Thoracic aorta (tissue), 2 donors: ENCODE measurements at places on chromosomes 7 and 10.

DNA sequence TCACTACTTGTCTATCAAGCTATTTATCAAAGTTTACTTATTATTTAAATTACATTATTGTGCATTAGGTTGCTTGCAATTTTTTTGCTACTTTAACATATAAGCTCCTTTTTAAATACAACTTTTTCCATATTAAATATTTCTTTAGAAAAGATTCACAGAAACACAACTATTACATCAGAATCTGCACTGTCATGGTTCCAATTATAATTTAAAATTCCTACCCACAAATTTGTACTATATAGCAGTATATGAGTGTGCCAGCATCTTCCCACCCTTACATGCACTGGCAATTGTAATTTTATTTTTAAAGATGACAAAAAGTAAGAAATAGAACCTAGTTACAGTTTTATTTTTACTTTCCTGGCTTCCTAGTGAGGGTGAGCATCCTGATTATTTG is 15.8 kb downstream of the MINDY3 start:
- no peaks in the 10 kb centered on the region for H3K36me3 ChIP-seq
- DNase-seq, result no peak
- H3K27me3 ChIP-seq, result no peaks in the 10 kb centered on the region
- H3K4me1 ChIP-seq, result peaks cover 17% of the 10 kb centered on the region
- H3K27ac ChIP-seq, result no peak overlapping the region

DNA sequence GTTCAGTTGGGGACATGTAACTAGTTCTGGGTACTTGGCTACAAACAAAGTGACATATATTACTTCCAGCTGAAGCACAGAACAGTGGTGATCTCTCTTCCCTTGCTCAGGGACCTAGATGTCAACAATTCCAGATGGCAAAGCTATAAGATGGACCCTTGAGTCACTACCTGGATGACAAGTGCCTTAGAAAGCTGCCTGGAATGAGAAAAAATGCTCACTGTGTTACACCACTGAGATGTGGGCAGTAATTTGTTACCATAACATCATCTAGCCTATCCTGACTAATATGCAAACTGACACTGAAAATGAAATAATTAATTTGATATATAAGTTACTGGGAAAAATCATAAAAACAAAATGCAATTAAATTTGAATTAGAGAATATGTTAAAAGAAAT is 16.4 kb upstream of the CTTNBP2 start:
- no peaks in the 10 kb centered on the region for H3K36me3 ChIP-seq
- H3K4me1 ChIP-seq, result no peaks in the 10 kb centered on the region
- no peak for DNase-seq
- H3K27ac ChIP-seq, result no peak overlapping the region

- H3K27me3 ChIP-seq, result no peaks in the 10 kb centered on the region
- no peak overlapping the region for H3K4me3 ChIP-seq
- H3K4me1 ChIP-seq, result peaks cover 75% of the 10 kb centered on the region
- no peaks in the 10 kb centered on the region for H3K36me3 ChIP-seq
- no peak overlapping the region for H3K27ac ChIP-seq
These were observed 37.8 kb downstream of the FAM13C start for GRCh38 chr10:59324597-59324996.

DNA sequence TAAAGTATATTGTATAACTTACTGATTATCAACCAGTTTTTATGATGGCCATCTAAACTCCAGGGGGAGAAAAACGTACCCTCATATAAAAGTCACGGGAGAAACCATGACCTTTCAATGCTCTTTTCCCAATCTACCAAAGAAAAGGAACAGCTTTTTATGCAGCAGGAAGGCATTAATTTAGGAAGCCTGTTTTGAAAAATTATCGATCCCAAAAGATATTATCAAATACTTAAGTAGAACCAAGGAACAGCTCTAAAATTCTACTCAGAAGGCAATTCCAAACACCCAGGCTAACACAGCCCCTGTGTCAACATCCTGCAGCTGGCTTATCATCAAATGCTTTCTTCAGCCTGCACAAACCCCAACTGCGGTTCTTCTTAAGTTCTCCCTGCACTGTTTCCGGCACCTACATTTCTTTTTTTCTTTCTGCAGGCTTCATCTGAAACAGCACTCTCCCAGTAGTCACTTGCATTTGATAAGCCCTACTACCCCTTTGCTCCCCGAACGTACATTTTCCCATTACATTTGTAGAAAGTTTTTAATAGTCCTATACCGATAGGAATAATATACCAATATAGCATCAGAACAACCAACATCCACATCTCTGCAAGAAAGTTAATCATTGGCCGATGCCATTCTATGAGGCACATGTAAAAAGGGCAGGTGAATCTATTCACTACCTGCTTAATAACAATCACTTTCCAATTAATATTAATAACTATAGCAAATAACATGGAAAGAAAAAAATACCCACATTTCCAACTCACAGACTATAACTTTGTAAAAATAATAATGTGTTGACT is 47.9 kb downstream of the PIP4K2A start:
- H3K4me3 ChIP-seq, result peak overlapping the region; percentile 3
- no peaks in the 10 kb centered on the region for H3K36me3 ChIP-seq
- no peak overlapping the region for H3K27ac ChIP-seq

DNA sequence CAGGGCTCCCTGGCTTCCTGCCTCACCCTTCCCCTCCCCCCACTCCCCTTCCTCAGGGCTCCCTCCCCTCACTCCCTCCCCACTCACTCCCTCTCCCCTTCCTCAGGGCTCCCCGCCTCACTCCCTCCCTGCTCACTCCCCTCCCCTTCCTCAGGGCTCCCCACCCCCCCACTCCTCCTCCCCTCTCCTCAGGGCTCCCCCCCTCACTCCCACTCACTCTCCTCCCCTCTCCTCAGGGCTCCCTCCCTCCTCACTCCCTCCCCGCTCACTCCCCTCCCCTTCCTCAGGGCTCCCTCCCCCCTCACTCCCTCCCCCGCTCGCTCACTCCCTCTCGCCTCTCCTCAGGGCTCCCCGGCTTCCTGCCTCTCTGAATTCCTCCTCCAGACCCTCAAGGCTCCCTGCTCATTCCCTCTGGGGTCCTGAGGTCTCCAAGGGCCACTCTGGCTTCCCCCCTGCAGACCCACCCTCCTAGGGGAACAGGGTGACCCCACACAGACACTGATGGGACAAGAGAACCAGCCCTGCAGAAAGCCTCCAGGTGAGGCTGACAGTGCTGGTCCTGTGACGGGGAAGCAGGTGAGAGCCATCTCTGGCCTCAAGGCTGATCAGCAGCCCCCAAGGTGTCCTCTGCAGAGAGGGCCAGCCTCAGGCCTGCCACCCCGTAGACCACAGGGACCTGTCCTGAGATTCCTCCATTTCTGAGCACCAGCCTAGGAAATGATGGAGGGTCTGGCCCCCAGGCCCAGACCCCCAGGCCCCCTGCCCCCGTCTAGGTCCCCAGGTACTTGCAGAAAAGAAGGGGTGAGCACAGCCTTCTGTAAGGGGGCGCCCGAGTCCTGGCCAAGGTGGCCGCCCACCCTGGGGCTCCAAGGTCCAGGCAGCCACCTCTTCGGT is 47.2 kb downstream of the PWWP2B start:
- no peak for DNase-seq
- H3K27ac ChIP-seq, result no peak overlapping the region

DNA sequence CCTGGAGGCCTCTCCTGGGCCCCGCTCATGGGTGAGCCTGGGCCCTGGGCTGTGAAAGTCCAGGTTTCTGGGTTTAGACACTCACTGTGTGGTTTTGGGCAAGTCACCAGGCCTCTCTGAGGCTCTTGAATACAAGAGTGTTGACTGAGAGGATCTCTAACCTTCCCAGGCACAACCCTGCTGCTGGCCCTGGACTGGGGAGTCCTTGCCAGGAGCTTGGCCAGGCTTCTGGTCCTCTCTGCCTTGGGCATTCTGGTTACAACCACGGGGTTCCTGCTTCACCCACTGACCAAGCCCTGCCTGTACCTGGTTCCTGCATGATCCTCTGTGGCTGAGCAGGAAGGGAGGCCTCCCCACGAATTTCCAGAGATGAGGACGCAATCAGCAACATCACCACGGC is 63.6 kb upstream of the COL13A1 start:
- H3K27ac ChIP-seq, result peak overlapping the region; percentile 79
- no peaks in the 10 kb centered on the region for H3K36me3 ChIP-seq
- DNase-seq, result no peak
- no peak overlapping the region for H3K4me3 ChIP-seq
- H3K4me1 ChIP-seq, result peaks cover 52% of the 10 kb centered on the region
- H3K27me3 ChIP-seq, result no peaks in the 10 kb centered on the region

- DNase-seq, result no peak
- no peaks in the 10 kb centered on the region for H3K4me1 ChIP-seq
- H3K36me3 ChIP-seq, result no peaks in the 10 kb centered on the region
- no peak overlapping the region for H3K27ac ChIP-seq
- H3K4me3 ChIP-seq, result no peak overlapping the region
- H3K27me3 ChIP-seq, result no peaks in the 10 kb centered on the region
These were observed 165.4 kb downstream of the PPP1R17 start for GRCh38 chr7:31852462-31852861.

GRCh38 chr10:121698336-121698735 is 100.1 kb upstream of the FGFR2 start:
- DNase-seq, result no peak
- H3K36me3 ChIP-seq, result no peaks in the 10 kb centered on the region
- H3K4me1 ChIP-seq, result peaks cover 4% of the 10 kb centered on the region
- H3K4me3 ChIP-seq, result no peak overlapping the region

- H3K27me3 ChIP-seq, result no peaks in the 10 kb centered on the region
- H3K27ac ChIP-seq, result no peak overlapping the region
- no peak overlapping the region for H3K4me3 ChIP-seq
- H3K4me1 ChIP-seq, result peaks cover 20% of the 10 kb centered on the region
- no peak for DNase-seq
- H3K36me3 ChIP-seq, result no peaks in the 10 kb centered on the region
These were observed 45.0 kb downstream of the AFAP1L2 start for GRCh38 chr10:114359041-114359952.

- H3K27ac ChIP-seq, result peak overlapping the region; percentile 83
- no peaks in the 10 kb centered on the region for H3K27me3 ChIP-seq
- DNase-seq, result no peak
- H3K4me1 ChIP-seq, result peaks cover 4% of the 10 kb centered on the region
These were observed 380 bp upstream of the AGBL3 start for GRCh38 chr7:134985894-134986362.

DNA sequence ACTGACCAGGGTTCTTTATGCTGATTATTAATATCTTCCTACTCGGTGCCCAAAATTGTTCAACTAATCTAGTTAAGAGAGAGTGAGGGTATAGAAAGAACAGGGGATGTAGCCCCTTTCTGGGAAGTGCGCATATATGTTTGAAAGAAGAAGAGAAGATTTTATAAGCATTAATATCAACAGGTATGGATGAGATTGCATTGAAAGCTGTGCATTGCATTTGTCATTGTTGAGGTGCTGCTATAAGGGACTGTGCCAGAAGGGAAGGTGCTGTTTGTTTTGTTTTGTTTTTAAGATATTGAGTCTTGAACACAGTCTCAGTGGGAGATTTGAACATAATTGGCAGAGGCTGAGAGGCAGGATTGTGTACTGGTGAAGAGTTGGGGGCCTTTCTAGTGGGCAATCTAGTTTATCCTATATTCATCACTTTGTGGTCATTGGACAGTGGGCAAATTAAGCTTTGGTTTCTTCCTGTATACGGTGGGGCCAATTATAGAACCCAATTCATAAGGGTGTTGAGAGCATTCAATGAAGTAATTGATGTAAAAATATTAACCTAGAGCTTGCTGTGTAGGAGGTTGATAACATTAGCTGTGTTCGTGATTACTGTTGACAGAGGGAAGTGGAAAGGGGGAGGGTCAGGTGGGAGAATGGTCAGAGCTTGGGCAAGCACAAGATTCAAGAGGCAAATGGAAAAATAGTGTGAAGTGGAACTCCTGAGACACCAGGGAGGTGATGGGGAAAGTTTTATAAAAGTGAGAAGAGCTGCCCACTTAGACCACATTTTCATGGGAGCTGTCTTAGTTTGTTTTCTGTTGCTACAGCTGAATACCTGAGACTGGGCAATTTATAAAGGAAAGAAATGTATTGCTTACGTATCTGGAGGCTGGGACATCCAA is 19.9 kb upstream of the PCGF5 start:
- no peak overlapping the region for H3K27ac ChIP-seq
- DNase-seq, result no peak
- no peak overlapping the region for H3K4me3 ChIP-seq

DNA sequence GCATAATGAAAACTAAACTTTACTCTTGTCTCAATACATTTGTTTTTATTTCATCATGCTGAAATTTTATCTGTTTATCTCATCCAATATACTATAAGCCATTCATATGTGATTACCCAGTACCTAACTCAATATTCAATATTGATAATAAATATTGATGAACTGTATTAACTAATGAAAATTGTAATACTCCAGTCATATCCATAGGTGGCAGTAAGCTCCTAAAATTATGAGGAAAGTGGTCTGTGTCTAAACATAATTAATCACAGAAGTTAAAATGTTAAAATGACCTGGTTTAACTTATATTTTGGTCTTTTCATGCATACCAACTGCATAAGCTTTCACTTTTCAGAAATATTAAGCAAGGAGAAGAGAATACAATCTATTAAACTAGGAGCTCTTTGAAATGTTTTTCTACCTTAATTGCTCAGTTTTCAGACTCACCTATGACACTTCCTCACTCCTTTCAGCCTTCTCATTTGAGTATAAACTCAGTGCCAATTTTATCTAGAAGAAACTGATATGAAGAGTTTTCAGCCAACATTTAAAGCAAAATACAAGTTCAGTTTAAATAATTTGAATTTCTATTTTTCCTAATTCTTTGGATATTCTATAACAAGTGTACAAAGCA is 30.5 kb upstream of the VWDE start:
- no peaks in the 10 kb centered on the region for H3K36me3 ChIP-seq
- no peak for DNase-seq
- no peak overlapping the region for H3K4me3 ChIP-seq
- H3K27me3 ChIP-seq, result no peaks in the 10 kb centered on the region
- no peaks in the 10 kb centered on the region for H3K4me1 ChIP-seq

- no peak overlapping the region for H3K4me3 ChIP-seq
- no peaks in the 10 kb centered on the region for H3K4me1 ChIP-seq
- no peak for DNase-seq
- H3K27me3 ChIP-seq, result no peaks in the 10 kb centered on the region
- H3K27ac ChIP-seq, result no peak overlapping the region
These were observed 186.1 kb downstream of the HERPUD2 start for GRCh38 chr7:35508623-35509400.

- no peak for DNase-seq
- no peaks in the 10 kb centered on the region for H3K4me1 ChIP-seq
- H3K27me3 ChIP-seq, result no peaks in the 10 kb centered on the region
- no peak overlapping the region for H3K4me3 ChIP-seq
- H3K27ac ChIP-seq, result no peak overlapping the region
- no peaks in the 10 kb centered on the region for H3K36me3 ChIP-seq
These were observed 5.7 kb downstream of the CUBN start for GRCh38 chr10:17123961-17124360.

GRCh38 chr7:159097661-159098423 is 46.8 kb downstream of the VIPR2 start:
- no peaks in the 10 kb centered on the region for H3K36me3 ChIP-seq
- peak overlapping the region; percentile 47 for H3K4me3 ChIP-seq
- no peaks in the 10 kb centered on the region for H3K27me3 ChIP-seq
- peaks cover 77% of the 10 kb centered on the region for H3K4me1 ChIP-seq
- DNase-seq, result no peak

- H3K27me3 ChIP-seq, result no peaks in the 10 kb centered on the region
- DNase-seq, result no peak
- H3K27ac ChIP-seq, result no peak overlapping the region
These were observed 70.3 kb upstream of the HDAC9 start for GRCh38 chr7:18425227-18425626.
